ENCODE measurements at places on chromosomes 4 and X.

DNA sequence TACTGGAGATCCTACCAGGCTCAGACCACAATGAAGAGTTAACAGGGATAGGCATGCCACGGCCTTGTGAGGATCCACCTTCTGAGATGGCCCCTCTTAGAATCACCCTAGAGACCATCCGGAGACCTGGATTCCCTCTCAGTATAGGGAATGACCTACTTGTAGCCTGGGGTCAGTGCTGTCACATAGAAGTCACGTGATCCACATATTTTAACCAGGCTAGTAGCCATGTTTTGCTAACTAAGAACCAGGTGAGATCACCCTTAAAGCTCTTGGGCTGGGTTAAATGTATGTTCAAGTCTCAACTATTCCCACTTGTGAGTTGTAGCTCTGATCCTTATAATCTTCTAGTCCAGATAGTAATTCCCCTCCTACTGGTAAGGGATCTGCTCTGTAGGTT, 215.4 kb downstream of the CCNG2 start:
- no peak for DNase-seq

DNA sequence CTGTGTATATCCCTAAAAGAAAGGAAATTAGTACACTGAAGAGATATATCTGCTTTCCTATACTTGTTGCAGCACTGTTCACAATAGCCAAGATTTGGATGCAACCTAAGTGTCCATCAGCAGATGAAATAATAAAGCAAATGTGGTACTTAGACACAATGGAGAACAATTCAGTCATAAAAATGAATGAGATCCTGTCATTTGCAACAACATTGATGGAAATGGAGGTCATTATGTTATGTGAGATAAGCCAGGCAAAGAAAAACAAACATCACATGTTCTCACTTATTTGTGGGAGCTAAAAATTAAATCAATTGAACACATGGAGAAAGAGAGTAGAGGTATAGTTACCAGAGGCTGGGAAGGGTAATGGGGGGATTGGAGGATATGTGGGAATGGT, 611.9 kb downstream of the STPG2 start:
- no peak for DNase-seq

DNA sequence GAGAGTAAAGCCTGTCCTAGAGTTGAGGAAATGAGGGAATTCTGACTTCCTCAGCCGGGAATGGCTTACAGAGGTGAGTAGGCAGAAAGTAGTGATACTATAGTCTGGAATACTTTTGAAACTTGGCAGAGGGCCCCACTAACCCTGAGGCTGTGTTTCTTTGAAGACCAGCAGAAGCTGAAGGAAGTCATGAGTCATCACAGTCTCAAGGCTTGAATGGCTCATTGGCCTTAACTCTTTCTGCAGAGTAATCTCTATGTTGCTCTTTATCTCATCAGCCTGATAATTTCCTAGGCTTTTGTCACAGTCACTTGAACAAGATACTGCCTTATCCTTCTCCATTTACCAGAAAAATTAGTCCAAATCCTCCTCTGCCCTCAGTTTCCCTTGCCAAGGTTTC, 80.8 kb downstream of the ANKRD50 start:
- peak; percentile 9 for DNase-seq

DNA sequence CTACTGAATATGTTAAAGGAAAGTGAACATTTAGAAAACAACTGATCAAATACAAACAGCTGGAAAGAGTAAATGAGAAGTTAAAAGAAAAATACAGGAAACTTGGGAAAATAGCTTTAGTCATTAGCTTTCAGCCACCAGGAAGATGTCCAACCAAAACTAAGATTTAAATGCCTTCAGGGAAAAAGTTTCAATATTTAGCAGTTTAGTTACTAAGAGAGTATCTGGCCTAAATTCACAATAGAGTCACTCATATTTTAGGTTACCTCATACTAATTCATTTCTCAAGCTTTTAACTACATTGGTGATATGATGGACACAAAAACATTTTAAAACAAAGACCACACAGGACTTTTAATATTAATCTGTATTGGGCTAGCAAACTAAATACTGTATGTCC, 13.1 kb upstream of the KLHL13 start:
- DNase-seq, result no peak

DNA sequence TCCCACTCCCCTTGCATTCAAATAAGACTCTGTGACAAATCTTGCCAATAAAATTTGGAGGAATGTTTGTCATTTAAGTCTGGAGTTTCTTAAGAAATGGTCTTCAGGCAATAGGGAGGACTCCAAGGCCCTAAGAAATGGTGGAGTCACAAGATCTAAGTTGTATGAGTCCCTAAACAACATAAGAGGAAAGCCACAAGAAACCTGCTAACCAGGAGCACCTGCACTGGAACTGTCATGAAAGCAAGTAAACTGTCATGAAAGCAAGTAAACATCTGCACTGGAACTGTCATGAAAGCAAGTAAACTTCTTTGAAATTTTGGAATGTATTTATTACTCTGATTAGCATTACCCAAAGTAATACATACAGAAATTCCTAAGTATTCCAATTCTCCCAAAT, 3.5 kb downstream of the CNOT6L start:
- no peak for DNase-seq

GRCh38 chrX:132714913-132715312, 226.1 kb upstream of the MBNL3 start:
- no peak for DNase-seq

- no peak for DNase-seq
Observed at GRCh38 chr4:8163436-8164193, 5.0 kb upstream of the ABLIM2 start.

- DNase-seq, result no peak
Observed at GRCh38 chr4:146330392-146330791, 116.1 kb downstream of the REELD1 start.

DNA sequence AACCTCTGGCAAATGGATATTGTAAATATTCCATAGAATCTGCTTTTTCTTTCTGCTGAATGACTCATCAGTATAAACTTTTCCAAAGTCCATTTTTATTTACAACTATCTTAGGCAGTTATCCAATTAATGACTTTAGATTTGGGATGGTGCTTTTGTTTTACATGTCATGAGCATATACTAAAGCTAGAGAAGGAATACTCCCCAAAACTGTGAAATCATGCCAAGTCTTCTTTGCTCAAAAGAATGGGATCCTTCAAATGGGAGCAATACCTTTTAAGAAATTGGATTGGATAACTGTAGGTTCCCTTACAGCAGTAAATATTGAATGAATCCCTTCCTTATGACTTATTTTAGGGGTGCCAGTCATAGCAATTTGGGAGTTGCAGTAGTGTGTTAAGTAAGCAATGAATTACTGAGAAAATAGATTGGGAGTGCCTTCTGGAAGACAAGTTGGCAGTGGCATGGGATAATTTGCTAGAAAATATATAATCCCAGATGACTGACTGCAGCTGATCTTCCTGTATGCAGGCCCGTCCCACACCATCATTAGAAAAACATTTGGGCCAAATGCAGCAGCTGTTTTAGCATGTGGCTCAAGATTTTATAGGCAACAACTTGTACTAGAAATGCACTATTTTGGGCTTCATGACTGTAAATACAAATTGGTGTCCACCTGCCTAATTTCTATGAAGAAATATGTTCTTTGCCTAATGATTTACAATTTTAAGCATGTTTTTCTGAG, 2.8 kb downstream of the TMPRSS11D start:
- peak; percentile 40 for DNase-seq

DNA sequence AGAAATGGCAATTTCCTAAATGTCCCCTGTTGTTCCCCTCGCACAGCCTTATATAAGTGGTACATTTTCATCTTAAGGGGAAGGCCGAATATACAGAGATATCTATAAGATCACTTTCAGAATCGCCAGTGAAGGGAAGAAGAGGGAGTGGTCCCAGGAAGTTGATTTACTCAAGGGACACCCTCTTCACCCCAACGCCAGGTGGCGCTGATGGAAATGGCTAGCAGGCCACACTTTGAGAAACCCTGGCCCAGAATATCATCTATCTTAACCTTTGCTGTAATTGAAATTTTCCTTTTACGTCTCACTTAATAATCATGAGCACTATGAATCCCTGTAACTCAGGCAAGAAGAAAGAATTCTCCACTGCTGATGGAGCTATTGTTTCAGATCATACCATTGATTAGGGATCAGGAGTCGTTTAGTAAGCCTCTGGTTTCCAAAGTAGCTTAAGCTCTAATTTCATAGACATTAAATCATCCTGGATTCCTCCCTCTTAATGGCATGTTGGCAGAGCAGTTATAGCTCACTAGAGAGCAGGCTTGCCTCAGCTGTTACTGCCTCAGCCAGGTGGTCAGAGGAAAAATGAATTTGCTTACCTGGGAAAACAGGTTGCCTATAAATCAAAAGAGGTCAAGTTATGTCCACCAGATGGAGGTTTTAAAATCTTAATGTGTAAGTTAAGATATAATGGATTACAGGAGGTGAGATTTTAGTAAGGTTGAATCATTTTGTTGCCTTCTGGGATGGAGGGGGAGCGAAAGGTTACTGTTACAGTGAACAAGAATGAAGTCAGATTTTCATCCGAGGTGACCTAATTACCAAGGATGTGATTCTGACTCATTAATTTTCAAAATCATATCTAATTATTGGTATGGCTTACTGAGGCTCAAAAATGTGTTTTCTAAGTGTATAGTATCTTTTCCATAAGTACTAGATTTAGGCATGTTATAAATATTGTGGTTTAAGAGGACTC, 941.2 kb upstream of the TENM3 start:
- no peak for DNase-seq

DNA sequence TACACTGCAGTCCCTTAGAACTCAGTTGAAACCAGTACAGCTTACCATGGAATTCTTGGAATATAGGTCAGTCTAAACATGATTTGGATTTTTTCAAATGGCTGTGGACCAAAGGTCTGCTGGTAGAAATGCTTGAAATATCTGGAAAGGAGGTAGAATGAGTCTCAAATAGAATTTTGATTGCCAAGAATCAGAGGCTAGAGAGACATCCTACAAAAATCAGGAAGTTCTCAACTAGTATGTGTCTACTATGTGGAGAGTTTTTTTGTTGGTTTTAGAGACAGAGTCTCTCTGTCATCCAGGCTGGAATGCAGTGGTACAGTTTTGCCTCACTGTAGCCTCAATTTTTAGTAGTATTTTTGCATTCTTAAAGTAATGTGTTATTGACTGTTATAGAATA, 53.6 kb downstream of the PAQR3 start:
- no peak for DNase-seq

DNA sequence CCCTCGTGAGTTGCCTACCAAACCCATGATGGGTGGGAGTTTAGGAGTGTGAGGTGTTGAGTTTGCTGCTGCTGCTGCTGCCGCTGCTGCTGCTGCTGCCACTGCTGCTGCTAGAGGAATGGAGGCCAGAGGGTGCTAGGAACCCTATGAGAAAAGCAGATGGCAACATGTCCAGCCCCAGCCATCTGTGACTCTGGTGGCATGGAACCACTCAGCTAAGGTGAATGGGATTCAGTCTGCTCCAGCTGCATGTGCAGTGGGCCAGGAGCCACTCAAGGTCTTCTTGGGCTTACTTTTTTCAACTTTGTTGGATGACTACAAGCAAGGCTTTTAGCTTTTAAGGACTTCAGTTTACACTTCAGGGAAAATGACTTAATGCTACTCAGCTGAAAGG, 103.8 kb downstream of the RTL5 start:
- no peak for DNase-seq

DNA sequence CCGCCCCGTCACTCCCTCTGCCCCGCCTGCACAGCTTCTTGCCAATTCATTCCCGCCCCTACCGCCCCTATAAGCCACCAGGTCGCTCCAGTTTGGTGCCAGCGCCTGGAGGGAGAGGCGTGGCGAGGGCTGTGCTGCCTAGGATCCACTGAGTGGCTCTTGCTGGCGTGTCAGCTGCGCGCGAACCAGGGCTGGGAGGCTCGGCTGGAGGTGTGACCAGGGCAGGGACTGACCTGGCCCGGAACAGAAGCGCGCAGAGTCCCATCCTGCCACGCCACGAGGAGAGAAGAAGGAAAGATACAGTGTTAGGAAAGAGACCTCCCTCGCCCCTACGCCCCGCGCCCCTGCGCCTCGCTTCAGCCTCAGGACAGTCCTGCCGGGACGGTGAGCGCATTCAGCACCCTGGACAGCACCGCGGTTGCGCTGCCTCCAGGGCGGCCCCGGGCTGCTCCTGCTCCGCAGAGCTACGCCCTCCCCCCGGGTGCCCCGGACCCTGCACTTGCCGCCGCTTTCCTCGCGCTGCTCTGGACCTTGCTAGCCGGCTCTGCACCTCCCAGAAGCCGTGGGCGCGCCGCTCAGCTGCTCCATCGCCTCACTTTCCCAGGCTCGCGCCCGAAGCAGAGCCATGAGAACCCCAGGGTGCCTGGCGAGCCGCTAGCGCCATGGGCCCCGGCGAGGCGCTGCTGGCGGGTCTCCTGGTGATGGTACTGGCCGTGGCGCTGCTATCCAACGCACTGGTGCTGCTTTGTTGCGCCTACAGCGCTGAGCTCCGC, at the start of gene GPR78:
TSS of gene GPR78 (plus strand) at position 72 of the 773 bp plus-strand sequence. CDS start at position 663, 591 bp downstream.
- no peak for DNase-seq

- DNase-seq, result no peak
Observed at GRCh38 chr4:24930151-24930550, 17.3 kb upstream of the CCDC149 start.
